ENCODE measurements at places on chromosomes 2 and 18.

- no peak for DNase-seq
Measured at GRCh38 chr2:10521356-10522169, 73.4 kb upstream of the ODC1 start.

GRCh38 chr2:216375286-216375685 lies 3.0 kb upstream of the MARCHF4 start:
- no peak for DNase-seq

DNA sequence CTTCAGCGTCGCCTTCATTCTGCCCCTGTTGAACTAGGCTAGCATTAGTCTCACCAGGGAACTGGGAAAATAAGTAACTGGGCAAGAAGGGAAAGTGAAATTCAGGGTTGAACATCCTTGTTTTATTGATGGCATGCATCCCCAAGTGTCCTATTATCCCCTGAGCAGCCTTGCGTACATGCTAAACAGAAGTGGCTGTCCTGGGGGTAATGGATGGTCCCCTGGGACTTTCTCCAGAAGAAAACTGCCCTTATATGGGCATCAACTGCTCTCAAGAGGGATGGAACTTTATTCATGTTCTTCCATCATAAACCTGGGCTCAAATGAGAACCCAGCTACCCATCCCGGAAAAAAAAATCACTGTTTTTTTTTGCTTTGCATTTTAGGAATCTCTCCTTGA lies 11.8 kb upstream of the SMIM21 start:
- no peak for DNase-seq

- DNase-seq, result no peak
Measured at GRCh38 chr2:128769457-128770142, 450.9 kb upstream of the HS6ST1 start.

DNA sequence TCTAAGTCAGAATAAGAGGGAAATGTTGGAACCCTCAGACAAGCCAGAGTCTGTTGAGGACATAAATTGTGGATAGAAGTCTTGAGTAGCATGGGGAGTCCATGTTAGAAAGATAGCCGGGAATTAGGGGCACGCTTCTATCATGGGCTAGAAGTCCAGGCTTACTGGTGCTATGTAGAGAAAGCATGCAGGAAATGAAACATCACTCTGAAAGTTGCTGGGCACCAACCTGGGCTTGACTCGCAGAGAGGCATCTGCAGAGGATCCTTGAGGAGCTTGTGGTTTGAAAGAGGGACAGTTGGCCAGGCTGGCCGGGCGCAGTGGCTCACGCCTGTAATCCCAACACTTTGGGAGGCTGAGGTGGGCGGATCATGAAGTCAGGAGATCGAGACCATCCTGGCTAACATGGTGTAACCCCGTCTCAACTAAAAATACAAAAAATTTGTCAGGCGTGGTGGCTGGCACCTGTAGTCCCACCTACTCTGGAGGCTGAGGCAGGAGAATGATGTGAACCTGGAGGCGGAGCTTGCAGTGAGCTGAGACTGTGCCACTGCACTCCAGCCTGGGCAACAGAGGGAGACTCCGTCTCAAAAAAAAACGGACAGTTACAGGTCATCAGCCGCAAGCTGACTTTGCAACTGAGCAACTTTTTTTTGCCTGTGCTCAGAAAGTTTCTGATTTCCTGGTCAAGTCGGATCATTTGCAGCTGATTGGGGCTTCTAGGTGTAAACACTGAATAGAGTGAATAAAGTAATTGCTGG lies 24.9 kb downstream of the CERS6 start:
- no peak for DNase-seq

GRCh38 chr2:190443778-190444481 lies 35.8 kb downstream of the MFSD6 start:
- DNase-seq, result no peak

DNA sequence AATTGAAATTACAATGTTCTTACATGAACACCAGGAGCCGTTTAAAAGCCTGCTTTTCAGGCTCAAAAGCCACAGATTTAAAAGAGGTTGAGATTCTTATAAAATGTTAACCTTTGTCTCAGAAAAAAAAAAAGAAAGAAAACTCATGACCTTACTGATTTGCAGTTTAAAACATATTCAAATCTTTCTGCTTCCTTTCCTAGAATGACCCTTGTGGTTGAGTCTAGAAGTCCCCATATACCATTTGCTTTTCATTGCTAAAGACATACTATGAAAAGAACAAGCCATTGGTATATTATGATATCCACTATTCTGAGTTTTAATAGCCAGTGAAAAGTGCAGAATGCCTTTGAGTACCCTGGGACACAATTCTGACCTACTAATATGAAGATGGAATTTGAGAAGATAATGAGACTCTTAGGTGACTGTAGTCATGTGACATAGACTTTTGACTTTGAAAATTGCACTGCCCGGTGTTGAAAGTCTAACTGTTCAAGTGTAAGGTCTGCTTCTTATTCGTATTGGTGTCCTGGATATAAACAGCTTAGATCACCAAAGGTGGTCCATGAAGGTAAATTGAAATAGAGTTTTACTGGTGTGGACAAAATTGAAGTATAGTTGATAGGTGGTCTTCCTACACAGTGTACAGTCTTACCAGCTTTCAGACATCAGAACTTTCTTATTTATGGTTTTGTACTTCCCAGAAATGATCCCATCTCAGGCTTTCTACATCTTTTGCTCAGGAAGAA lies 117.0 kb downstream of the DOCK10 start:
- DNase-seq, result no peak

GRCh38 chr2:1717113-1717512 lies 27.2 kb downstream of the PXDN start:
- DNase-seq, result no peak

DNA sequence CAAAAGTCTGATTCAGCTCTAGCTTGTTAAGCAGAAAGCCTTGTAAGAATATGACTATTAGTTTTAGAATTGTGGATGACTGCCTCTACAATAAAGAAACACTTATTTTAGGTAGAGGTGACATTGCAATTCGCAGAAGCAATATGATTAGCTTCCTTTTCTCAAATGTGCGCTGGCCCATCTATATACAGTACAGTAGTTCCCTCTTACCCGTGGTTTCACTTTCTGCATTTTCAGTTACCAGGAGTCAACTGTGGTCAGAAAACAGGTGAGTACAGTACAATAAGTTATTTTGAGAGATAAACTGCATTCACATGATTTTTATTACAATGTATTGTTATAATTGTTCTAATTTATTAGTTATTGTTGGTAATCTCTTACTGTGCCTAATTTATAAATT lies 405.1 kb downstream of the GPD2 start:
- DNase-seq, result no peak

- no peak for DNase-seq
Measured at GRCh38 chr2:192960945-192961344, 766.2 kb upstream of the TMEFF2 start.

DNA sequence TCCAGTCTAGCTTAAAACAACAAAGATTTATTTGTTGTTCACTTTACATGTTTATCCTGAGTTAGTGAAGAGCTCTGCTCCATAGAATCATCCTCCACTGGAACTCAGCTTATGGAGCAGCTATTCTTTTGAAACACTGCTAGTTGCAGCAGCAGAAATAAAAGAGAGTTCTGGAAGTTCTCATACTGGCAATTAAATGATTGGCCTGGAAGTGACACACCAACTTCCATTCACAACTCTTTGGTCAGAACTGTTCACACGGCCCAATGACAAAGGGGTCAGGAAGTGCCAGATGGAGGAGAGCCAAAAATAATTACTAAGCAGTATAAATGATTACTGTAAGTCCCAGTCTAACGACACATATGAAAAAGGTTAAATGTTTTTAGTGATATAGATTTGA lies 39.1 kb downstream of the FBXO11 start:
- DNase-seq, result no peak

DNA sequence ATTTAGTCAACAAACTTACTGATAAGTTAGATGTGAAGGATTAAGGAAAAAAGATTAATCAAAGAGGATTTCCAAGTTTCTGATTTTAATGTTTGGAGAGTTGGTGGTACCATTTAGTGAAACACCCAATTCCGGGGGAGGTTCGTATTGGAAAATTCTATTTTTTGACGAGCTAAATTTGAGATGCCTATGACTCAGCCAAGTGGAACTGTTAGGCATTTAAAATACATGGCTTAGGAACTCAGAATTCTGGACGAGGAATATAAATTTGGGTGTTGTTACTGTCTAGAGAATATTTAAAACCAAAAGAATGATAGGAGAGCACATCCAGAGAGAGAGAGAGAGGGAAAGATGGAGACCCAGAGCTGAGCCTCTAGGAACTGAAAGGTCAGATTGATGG lies 103.6 kb downstream of the TMX3 start:
- DNase-seq, result no peak

GRCh38 chr2:230985519-230986231 lies 10.2 kb upstream of the SPATA3 start:
- no peak for DNase-seq

DNA sequence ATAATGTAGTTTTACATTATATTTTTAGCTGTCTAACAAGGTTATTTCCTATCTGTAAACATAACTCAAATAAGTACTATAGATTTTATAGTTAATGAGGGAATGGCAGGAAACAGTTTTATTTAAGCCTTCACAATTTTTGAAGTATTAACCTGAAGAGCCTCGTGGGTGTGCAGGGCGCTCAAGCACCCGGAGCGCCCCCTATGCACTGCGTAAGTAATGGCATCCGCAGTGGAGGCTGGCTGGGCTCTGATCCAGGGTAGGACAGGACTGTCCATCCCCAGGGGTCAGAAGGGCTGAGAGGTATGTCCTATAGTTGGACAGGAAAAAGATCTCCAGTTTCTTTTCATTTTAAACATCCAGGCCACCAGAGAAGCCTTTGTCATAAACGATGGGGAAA lies 8.2 kb upstream of the GBX2 start:
- no peak for DNase-seq

Data from stimulated activated CD8-positive, alpha-beta memory T cell treated with anti-CD3 and anti-CD28 coated beads, Interleukin-15, amount 100 ng/mL, for 24 hours (primary cell).